ENCODE measurements at places on chromosomes 2 and 18.

DNA sequence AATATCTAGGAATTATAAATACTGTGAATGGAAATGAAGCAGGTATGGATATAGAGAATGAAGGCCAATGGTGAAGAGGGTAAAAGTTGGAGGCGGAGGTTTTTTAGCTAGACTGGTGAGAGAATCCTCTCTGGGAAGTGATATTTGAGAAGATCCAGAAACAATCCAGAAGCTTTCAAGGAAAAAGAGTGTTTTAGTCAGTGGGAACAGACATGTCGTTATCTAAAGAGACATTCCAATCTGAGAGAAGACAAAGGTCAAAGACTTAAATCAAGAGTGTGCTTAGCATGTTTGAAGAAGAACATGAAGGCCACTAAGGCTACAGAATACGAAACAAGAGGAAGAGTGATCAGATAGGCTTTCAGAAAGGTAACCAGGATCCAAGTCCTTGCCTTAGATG, 211.0 kb downstream of the MBD5 start:
- no peak for DNase-seq

- DNase-seq: no peak
Measured at GRCh38 chr2:178392215-178392614, 58.8 kb downstream of the PRKRA start.

- DNase-seq: no peak
Measured at GRCh38 chr2:233006648-233007047, 6.4 kb downstream of the NGEF start.

- DNase-seq: no peak
Measured at GRCh38 chr2:105557021-105557920, 158.4 kb upstream of the FHL2 start.

- no peak for DNase-seq
Measured at GRCh38 chr18:24543086-24543794, 82.8 kb downstream of the HRH4 start.

DNA sequence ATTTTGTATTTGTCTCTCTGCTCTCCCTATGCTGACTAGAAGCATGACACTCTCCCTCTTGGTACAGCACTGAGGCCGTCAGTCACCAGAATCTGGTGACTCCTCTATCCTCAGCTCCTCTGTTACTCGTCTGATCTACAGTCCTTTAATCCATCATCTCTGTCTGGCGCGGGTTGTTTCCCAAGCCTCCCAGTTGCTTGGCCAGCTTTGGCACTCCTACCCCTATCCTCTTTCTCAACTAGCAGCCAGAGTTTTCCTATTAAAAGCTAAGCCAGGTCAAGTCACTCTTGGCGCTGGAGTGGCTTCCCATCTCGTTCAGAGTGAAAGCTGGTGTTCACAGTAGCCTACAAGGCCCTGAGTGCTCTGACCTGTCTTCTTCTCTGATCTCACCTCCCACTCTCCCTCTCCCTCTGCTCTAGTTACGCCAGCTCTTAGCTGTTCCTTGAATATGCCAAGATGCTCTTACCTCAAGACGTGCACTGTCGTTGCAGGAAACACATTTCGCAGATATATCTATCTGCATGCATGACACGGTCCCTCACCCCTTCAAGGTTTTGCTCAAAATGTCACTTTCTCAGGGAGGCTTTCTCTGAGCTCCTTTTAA, 41.8 kb upstream of the PSME4 start:
- DNase-seq: no peak

DNA sequence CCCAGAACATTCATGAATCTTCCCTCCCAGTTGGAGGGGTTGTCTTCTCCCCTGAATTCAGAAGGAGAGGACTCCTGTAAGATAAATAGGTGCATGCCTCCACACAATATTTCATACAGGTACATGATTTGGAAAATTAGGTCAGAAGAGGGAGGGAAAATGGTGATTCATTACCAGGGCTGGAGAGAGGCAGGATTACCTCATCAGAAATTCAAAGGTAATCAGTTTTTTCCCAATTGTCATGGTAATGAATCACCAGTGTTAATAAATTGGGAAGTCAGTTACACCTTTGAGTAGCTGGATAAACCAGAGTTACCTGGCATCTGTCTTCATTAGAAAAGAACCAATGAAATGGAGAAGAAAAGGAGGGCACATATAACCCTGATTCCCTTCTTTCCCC, 128.5 kb downstream of the EN1 start:
- DNase-seq: no peak
